Posterior vena cava (tissue), 2 donors: ENCODE measurements at places on chromosomes 5 and 9. TPM values are rescaled to one million over a fixed set of nuclear protein-coding genes. Genes with fewer than 3 reads are reported as not detected.

F2RL1 gene
- total RNA-seq, result 1.4 TPM

GRCh38 chr5:148829248-148829594 lies 2.8 kb downstream of the ADRB2 start:
- no peak for DNase-seq

- peak; percentile 40 for DNase-seq
Measured at GRCh38 chr5:175680020-175680419, 22.1 kb downstream of the HRH2 start.

WDR5 gene
- 17.1 TPM for total RNA-seq

SOX30 gene
- total RNA-seq, result 0.29 TPM

DNA sequence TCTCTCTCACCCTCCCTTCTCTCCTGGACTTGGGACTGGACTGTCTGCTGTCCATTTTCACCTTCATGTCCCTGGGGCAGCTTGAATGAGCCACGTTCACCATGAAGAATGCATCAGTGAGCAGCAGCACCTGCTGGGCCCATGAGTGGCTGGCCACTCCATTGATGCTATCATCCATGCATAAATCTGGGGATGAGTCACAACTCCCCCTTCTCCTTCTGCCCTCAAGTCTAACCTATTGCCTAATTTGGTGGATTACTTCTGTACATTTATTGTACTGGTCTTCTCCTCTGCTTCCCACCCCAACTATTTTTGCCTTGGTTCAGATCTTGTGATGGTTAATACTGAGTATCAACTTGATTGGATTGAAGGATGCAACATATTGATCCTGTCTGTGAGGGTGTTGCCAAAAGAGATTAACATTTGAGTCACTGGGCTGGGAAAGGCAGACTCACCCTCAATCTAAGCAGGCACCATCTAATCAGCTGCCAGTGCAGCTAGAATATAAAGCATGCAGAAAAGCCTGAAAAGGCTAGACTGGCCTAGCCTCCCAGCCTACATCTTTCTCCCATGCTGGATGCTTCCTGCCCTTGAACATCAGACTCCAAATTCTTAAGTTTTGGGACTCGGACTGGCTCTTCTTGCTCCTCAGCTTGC lies 46.7 kb downstream of the GDNF start:
- DNase-seq, result no peak

GRCh38 chr9:120998111-120998510 lies 52.0 kb downstream of the C5 start:
- no peak for DNase-seq

FCN1 gene
- total RNA-seq, result 7.1 TPM

FOXD4L4 gene
- total RNA-seq, result not detected

GRCh38 chr9:12657998-12658397 lies 35.2 kb upstream of the TYRP1 start:
- DNase-seq, result no peak

- DNase-seq, result peak; percentile 46
Measured at GRCh38 chr5:1314564-1314982, 19.7 kb upstream of the TERT start.

SPINK7 gene
- not detected for total RNA-seq

- no peak for DNase-seq
Measured at GRCh38 chr5:117568622-117569021, 994.0 kb upstream of the SEMA6A start.

GRCh38 chr9:78934880-78935279 lies 636.9 kb upstream of the TLE4 start:
- no peak for DNase-seq

ANKRD55 gene
- 0.79 TPM for total RNA-seq

DPP7 gene
- total RNA-seq, result 108 TPM

SLC1A1 gene
- total RNA-seq, result 4.2 TPM

GRCh38 chr5:67731886-67732285 lies 483.7 kb upstream of the PIK3R1 start:
- no peak for DNase-seq

DNA sequence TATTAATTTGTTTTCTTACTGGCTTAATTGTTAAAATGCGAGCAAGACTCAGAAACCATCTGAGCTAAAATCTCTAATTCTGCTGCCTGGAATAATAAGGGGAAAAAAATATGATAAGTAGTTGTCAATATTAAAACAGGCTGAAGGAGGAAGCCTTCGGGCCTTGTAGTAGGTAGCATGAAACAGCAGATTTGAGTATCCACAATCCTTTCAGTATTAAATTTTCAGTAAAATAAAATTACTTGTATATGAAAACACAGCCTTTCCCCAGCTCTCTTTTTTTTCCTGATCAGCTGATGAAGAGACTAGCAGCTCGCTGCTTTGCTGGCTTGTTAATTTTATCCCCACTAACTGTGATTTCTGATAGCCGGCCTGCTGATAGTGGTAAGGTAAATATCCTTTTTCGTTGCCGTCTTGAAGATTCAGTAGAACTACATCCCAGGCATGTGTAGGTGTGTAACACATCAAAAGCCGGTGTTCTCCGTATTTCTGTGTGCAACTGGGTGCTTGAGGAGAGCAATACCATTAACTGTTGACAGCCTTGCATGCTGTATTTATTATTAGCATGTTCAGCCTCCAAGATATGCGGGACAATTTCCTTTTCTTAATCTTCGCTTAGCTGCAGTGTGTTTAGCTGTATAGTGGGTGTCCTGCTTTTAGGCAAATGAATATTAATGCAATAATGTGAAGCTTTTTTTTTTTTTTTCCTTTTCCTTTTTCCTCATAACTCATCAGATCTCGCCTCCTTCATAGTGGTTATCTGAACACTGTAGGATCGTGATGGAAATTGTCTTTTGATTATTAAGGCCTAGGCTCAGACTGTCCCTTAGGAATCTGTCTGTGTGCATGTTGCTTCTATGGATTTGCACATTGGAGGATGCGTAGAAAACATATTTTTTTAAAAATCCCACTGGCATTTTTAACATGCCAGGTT lies 144.6 kb downstream of the SMARCA2 start:
- DNase-seq, result no peak

- DNase-seq, result peak; percentile 84
Measured at GRCh38 chr9:72882117-72882775, 70.6 kb downstream of the ALDH1A1 start.

- DNase-seq, result no peak
Measured at GRCh38 chr5:60841361-60841760, 2.7 kb downstream of the ELOVL7 start.

- DNase-seq, result no peak
Measured at GRCh38 chr9:98158071-98158831, 34.2 kb downstream of the CORO2A start.

DNA sequence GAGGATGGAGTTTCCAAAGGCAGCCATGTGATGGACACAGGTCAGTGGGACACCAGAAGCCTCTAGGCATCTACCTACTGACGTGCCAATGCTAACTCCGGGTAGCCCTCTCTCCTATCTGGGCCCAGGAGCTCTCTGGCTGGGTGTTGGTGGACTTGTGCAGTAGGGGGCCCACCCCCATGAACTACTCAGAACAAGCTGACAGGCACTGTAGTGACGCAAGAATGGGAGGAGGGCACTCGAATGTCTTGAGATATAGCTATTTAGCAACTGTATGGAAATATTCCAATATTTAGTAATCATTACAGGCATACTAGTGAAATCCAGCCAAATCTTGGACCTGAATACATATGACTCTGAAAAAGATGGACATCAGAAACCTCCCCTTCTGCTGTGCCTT lies 5.7 kb upstream of the DOCK2 start:
- DNase-seq, result no peak

IPPK gene
- total RNA-seq, result 5.8 TPM
